CD4-positive, alpha-beta T cell treated with Interleukin-4 for 4 hours (primary cell): ENCODE measurements at places on chromosomes 11 and 22.
A peak's percentile ranks its signal among the peaks of the same experiment; 100 is the strongest.

- no peak for DNase-seq
Observed at GRCh38 chr11:72227316-72228228, 3.0 kb downstream of the INPPL1 start.

DNA sequence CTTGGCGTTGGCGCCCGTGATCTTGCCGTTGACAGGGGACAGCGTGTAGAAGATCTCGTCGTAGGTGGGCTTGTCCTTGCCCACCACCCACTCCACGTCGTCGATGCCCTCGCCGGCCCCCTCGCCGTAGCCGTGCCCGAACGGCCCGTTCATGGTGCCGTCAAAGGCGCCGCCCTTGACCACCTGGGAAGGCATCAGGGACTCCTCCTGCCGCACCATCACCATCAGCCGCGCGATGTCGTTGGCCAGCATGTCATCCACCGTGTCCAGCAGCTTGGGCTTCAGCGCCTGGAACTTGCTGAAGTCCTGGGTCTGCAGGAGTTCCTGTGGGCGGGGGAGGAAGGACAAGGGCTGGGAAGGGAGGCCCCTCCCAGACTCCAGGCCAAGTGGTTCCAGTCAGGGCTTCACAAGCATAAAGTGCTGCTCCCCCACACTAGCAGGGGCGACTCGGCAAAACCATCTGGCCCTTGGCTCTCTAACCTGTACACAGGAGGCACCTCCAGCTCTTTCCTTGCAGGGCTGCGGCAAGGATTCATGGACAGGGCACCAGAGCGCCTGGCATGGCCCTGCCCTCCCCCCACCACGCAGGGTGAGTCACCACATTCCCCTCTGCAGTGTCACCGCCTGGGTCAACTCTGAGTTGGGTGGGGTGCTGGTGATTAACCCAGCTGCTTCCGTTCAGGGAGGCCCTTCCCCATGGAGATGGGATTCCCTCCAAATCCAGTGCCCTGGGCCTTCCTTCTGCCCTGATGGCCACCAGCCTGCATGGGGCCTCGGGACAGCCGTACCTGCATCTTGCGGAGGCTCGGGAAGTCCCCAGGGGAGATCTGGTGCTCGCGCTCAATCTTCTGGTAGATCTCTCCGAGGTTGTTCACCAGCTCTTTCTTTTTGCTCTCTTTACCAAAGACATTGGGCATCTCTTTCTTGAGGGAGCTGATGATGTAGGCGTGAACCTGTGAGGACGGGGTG is 10.4 kb upstream of the CDC42BPG start:
- DNase-seq: peak; percentile 59

GRCh38 chr11:73218106-73218829 is at the start of gene P2RY2:
Gene P2RY2 (plus strand): TSS chr11:73218281. CDS start chr11:73234160, 15,879 bp downstream.
- DNase-seq: no peak

DNA sequence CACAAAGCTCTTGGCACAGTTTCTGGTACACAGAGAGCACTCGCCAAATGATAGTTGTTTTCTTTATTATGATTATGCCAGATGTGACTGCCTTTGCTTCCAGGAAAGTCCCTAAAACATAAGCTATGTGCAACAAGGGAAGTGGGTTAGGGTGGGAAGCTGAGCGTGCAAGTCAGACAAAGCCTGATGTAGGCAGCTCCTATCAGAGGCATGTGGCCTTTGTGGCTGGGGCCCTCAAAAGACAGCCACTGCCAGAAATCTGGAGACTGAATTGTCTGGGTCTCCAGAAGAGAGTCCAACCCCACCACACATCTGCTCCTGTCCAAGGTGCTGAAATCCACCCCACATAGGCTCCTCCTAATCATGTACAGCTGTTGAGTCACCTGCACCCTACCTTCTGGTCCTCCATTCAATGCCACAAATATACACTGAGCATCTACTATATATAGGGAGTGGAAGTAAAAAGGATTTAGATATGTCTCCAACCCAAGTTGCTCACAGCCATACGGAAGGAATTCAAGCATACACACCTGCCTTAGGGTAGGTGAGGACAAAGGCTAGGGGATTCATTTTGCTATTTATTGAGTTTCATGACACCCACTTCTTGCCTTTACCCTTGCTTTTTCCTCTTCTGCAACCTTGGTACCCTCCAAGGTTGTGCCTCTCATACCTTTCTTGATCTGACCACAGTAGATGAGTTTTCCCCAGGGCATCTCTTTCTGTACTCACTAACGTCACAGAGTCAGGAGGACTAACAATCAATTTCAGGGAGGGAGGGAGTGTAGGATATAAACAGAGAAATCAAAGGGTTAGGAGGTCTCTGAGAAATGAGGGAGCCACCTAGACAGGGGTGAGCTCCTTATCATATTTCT is 12.4 kb downstream of the SEC14L3 start:
- DNase-seq: no peak

- DNase-seq: no peak
Observed at GRCh38 chr11:120031612-120032600, 106.0 kb downstream of the TRIM29 start.

GRCh38 chr11:117096201-117096991 is 1.8 kb downstream of the SIK3 start:
- peak; percentile 84 for DNase-seq

- DNase-seq: no peak
Observed at GRCh38 chr22:22219140-22219996, 25.2 kb upstream of the VPREB1 start.

DNA sequence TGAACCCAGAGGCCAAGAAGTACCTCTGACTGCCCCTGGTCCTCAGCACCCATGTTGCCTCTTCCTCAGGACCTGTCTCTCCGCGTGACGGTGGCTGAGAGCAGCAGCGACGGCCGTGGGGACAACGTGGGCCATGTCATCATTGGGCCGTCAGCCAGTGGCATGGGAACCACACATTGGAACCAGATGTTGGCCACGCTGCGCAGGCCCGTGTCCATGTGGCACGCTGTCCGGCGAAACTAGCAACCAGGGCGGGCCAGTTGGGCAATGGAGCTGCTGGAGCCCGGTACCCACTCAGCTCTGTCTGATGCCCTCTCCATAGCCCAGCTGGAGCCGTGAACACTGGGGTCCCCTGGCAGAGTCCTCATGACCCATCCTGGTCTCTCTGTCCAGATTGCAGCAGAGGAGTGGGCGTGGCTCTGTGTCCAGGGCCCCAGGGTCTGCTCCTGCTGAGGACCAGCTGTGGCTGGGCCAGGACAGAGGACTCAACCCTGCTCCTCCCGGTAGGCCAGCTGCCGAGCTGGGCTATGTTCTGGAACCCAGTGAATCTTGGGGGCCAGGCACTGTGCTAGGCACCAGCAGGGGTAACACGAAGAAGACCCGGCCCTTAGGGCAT is 8.0 kb upstream of the RHOD start:
- DNase-seq: no peak

DNA sequence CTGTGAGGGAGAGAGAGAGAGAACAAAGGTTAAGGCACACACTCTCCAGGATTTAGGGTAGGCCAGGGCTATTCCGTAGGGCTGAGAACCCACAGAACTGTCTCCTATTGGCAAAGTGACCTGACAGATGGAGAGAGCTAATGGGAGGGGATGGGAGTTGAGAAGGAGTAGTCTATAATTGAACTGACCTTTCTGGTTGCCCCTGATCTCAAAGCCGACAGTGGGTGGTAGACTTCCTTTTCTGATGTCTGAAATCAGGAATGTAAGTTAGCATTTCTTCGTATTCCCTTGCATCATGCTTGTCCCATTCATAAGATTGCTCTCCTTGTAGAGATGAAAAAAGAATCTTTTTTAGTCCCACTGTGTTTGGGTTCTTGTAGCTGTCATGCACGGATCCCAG is 210.1 kb downstream of the NTM start:
- DNase-seq: no peak

DNA sequence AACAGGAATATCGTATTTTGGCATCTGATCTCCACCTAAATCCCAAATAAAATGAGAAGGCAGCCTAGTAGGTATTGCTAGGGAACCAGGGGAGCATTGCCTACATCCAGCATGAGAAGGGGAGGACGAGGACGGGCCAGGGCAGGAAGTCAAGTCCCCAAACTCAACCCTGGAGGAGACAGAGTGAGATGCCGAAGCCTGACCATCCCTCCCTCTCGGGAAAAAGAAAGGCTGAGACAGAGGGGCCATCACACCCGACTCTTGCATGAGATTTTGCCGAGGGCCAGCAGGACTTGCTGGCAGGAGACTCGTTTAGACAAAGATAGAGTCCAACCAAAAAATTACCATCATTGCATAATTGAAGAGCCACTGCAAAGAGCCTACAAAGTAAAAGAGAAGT is 50.2 kb upstream of the SPATA19 start:
- no peak for DNase-seq

GRCh38 chr22:20111045-20111688 is 4.7 kb upstream of the RANBP1 start:
- DNase-seq: no peak

DNA sequence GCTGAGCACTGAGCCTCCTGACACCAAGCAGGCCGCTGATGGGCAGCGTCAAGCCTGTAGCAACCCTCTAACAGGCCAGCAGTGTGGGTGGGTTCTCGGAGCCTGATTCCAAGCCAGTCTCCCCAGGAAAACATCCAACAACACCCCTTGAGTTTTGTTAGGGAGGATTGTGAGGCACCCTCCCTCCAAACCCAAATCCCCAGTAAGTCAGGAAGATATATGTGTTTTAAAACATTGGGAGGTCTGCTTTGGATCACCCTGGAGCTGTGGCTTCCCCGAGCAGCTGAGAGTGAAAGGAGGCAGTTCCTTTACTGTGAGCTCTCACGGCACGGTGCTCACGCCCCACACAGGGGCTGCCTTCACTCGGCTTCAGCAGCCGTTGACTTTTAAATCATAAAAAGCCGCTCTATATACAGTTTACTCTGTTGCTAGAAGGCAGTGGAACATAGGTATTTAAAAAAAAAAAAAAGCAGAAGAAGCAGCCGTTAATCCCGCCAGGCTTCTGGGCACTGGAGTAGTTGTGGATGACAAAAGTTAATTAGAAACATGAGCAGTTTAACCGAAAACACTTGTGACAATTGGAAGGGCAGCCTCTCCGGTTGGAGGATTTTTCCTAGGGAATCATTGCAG is 218.6 kb downstream of the NAV2 start:
- no peak for DNase-seq
